ENCODE measurements at places on chromosomes 12 and 14.
A peak's percentile ranks its signal among the peaks of the same experiment; 100 is the strongest.

- no peak for DNase-seq
Measured at GRCh38 chr14:32662211-32662610, 276.5 kb upstream of the NPAS3 start.

GRCh38 chr12:78118036-78118435 is 287.3 kb downstream of the NAV3 start:
- DNase-seq: no peak

DNA sequence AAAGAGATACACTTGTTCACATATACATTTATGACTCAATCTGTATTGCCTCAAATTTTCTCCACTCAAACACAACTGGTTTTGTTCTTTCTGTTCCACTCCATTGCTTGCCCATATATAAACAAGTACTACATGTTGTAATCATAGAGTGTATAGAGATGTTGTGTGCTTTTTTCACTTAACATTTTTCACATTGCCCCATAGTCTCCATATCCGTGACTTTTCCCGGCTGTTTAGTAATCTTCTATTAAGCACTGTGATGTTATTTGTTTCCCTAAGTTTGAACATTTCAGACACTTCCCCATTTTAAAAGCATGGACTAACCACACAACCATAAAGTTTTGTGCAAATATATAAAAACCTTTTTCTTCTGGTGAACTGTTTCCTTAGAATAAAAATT is 45.5 kb upstream of the PTPRR start:
- no peak for DNase-seq

DNA sequence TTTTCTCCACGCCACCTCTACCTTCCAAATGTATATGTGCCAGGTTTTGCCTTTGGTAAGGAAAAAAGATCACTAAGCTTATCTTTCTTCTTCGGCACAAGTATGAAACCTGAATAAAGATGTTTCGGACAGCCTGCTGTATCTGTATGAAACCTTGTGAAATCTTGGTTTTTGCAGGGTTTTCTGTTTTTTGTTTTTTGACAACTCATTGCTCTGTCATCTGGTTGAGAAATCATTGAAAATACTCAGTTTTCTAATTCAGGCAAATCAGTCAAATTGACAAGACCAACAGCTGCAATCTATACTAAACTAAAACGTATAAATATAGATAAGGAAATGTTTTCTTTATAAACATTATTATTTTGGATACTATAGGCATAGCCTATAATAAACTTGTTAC is 63.1 kb upstream of the FGD4 start:
- DNase-seq: no peak

DNA sequence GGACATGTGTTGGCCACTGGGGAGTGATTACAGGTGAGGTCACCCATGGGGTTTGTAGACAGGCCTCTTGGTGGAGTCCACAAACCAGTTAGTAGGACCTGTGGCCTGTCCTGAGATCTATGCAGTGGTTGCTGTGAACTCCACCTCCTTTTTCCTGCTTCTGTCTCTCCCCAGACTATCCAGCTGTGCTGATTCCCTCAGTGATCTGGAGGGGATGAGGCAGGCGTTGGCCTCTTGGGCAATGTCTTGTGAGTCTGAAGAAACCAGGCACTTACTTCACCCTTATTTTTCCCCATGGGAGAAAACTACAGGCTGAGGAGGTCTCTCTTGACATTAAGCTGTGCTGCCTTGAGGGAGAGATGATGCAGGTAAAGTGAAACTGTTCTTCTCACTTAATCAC is 257.2 kb upstream of the PRICKLE1 start:
- no peak for DNase-seq

DNA sequence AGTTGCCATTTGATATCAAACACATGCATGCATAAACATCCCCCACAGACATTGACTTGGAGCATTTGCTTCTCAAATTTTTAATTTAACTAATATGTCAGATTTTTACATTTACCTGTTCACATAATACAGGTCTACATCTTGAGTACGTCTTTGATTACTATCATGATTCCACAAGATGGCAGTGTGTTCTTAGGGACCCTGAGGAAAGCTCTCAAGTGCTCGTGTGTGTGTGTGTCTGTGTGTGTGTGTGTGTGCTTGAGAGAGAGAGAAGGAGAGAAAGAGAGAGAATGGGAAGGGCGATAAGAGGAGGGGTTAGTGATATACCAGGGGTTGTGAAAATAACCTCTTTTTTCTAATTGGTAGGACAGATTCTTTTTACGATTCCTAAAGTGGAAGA is 167.1 kb upstream of the OR4E1 start:
- DNase-seq: no peak

DNA sequence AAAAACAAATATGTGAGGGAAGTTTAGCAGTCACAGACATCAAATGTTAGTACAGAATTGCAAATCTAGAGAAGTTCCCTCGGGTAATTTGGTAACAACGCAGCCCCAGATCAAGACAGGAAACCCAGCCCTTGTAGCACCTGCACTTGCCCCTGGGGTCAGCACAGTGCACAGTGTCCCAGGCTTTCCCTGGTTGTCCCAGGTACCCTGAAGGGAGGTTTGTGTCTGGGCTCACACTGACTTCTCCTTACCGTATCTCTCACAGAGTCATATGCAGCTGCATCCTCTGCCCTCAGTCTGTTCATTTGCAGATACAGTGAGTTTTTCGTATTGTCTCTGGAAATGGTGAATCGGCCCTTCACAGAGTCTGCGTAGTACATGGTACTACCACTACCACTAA is 528.9 kb downstream of the TMEM121 start:
- DNase-seq: no peak

- DNase-seq: no peak
Measured at GRCh38 chr12:8701046-8701660, 3.4 kb downstream of the RIMKLB start.

GRCh38 chr12:69687390-69687789 is 11.7 kb downstream of the BEST3 start:
- DNase-seq: no peak

DNA sequence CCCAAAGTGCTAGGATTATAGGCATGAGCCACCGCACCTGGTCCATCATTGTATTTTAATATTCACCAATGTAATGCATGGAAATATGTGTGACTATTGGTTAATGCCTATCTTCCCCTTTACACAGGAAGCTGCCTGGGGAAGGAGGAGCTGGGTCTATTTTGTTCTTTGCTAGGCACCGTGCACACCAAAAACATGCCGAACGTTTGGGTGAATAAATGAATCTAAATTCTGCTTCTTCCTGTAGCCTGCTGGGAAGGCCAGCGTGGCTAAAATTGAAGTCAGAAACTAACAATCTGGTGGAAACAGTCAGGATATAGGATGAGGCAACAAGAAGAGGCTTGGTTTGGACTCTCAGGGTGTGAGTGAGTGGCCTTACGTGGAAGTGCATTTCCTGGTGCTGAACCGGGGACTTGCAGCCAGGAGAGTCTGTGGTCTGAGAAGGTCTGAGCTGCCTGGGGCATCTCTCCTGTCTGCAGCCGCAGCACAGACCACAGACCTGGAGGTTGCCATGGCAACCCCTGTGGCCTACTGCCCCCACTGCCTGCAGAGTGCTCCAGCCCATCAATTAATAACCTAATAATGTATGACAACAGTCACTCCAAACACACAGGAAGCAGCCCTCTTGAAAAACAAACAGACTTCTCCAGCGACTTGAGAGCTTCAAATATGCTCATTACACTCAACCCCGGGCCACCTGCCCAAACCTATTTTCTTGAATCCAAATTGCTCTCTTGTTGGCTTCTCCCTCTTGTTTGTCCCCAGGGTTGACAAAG is 5.5 kb upstream of the GPR68 start:
- DNase-seq: peak; percentile 44

GRCh38 chr14:50107850-50108249 is 8.5 kb downstream of the VCPKMT start:
- DNase-seq: no peak

DNA sequence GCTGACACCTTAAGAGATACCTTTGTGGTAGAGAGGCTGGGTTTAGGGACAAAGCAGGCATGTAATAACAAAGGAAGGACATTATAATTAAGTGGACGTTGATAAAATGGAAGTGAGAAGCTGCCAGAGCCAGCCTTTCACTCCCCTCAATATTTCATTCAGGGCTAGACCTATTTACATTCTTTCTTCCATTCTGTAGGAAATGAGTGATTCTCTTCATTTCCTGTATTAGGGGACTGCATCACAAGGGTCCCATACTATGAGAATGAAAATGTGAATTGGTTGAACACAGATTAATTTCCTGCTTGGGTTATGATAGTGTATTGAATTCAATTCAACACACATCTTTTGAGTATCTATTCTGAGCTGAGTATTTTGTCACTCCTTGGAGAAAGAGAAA is 143.0 kb downstream of the OTOGL start:
- DNase-seq: no peak

GRCh38 chr12:120473807-120474615 is 4.5 kb upstream of the SRSF9 start:
- no peak for DNase-seq

DNA sequence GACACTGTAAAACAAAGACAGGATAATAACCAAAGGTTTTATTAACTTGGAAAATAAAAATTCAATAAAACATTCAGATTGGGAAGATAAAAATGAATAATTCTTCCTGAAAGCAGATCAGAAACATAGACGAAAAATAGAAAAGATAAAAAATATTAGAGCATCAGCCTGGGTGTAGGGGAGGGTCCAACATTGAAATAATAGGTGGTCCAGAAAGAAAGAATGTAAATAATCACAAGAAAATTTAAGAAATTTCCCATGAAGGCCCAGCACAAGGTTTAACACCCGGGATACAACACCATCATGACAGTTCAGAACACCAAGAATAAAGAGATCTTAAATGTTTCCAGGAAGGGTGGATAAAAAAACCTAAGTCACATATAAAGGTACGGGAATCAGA is 31.1 kb upstream of the DICER1 start:
- DNase-seq: no peak

DNA sequence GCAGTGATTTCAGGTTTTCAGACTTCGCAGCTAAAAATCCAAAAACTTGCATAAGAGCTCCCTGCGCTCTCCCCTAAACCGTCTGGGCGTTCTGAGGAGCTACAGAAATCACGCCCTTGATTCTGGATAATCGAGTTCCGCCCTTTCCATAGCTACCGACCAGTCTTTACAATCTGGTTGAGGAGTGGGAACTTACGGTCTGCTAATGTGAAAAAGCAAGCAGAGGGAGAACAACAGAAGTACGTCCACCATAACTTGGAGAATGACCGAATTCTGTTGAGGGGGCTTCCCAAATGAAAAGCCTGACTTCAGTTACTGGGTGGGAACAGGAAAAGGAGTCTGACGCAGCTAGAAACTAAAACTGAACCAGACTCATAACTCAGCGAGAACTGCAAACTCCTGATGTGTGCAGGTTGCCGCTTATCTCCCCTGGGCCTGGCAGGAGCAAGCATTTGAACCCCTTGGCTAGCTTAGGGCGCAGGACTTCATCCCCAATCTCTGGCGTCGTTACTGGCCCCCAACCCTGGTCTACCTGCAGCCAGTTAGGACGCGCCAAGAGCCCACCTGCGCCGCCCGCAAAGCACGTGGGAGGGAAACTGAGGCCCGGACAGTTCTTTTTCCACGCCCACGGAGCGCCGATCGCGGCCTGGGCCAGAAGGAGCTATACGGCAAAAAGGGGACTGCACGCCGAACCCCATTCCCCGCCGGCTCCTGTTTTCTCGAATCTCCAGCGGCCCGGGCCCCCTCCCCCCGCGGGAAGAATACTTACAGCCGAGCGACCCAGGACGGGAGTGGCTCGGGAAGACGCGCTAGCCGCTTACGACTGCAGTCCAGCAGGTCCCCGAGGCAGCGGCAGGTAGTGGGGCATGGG is 838 bp downstream of the LRIG3 start:
- no peak for DNase-seq

- DNase-seq: no peak
Measured at GRCh38 chr14:96191353-96191752, 13.3 kb upstream of the BDKRB2 start.

DNA sequence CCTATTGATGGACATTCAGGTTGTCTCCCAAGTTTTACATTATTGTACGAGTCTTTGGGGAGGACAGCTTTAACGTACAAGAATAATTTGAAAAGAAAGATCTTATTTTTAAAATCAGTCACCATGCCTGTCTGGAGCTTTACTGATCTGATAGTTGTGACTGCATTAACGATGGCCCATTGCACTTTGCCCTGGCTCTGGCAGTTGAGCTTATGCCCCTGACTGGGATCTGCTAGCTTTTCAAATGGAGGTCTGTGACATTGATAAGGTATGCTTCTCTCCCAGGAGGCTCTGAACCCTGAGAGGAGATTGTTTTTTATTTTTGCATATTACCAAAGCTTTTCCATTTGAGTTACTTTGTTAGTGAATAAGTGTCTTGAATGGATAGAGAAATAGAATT is 17.9 kb upstream of the RAB3IP start:
- no peak for DNase-seq

DNA sequence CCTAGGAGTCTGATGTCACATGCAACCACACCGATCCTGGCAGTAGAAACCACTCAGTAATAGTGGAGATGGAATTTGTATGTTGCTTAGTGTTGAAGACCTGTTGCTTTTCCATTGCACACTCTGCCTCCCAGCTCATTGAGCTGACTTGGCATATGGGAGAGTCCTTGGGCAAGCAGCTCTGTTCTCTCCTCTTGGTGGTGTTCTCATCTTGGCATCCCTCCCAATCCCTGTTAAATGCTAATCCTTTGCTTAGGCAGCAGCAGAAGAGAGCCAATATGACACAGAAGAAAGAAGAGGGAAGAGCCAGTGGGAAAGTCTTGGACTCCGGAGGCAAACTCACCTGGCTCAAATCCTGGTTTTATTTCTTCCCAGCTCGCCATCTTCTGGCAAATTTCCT is 178.0 kb upstream of the CAND1 start:
- DNase-seq: no peak

- DNase-seq: no peak
Measured at GRCh38 chr12:10167599-10167998, 4.3 kb downstream of the OLR1 start.

DNA sequence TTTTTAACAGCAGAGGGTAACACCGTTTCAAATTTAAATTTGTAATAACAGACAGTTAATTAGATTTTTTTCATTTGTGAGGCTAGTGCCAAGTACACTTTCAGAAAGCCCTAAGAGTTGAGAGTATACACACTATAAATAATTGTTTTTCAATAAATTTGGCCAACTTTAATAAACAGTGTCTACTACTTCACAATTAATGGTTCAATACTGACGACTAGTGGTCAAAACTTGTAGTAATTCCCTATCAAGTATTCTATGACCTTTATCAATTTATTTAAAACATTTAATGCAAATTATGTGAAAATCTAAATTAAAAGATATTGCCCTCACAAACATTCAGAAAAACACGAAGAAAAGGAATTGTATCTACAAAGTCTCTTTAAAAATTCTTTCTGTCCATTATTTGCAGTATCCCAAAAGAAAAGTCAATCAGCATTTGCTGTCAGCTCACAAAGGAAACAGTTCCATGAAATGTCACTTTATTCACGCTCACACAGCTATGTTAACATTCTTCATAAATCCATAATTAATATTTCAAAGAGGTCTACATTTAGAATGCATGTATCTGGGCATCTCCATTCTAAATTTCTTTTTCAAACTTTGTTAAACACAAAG is 91.2 kb downstream of the CEP128 start:
- DNase-seq: no peak

DNA sequence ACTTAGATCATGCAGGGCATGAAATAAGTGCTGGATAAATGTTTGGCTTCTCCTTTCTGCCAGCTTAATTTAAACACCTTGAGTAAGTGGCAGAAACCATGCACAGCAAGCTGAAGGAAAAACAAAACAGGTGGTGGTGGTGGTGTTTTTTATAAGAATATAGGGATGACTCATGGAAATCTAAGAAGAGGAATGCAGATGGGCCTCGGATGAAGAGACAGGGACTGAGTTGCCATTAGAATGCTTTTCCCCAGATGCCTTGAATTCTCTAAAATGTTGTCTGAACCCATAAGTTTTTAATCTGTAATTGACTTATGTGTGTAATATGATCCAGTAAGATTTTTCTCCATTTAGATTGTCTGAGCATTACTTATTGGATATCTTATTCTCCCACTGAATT is 93.1 kb upstream of the ZDHHC17 start:
- DNase-seq: no peak

Measured in T-helper 17 cell (primary cell).